ENCODE measurements at places on chromosomes 6 and 20.

- DNase-seq, result peak; percentile 8
Measured at GRCh38 chr6:52598123-52598823, 21.4 kb upstream of the TRAM2 start.

GRCh38 chr6:167573461-167574215 lies 248.8 kb downstream of the TTLL2 start:
- DNase-seq, result no peak

GRCh38 chr6:44487586-44487985 lies 100.1 kb downstream of the CDC5L start:
- no peak for DNase-seq

DNA sequence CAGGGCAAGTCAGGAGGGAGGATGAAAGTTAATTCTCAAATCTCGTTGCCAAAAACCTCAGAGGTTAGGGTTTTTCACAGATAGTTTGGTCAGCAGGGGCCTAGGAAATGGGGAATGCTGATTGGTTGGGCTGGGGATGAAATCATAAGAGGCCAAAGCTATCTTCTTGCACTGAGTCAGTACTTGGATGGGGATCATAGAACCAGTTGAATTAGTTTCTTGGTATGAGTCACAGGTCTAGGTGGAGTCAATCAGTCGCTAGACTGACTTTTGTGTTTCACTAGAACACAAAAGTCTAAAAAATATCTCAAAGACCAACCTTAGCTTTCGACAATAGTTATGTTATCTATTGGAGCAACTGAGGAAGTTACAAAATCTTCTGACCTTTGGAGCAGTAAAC lies 368.5 kb downstream of the TBC1D32 start:
- DNase-seq, result no peak

GRCh38 chr20:34163307-34163706 lies 51.3 kb upstream of the EIF2S2 start:
- DNase-seq, result no peak

DNA sequence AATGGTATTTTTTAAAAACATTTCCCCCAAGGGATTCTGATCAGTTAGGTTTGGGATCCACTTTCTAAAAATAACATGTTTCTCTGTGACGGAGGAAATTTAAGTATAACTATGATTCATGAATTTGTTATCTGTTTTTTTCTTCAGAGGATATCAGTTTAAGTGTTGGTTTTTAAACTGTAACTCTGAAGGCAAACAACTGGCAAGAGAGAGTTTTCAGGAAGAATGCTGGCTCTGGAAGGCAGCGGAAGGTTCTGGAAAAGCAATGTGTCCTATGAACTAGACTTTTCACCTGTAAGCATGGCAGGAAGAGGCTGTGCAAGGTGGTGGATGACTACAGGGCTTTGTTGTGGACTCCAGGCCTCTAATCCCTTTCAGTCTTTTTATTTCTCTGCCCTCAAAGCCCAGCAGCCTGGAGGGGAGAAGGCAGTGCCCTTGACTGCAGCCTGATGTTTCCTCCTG lies 153.1 kb downstream of the GMPR start:
- no peak for DNase-seq

- DNase-seq, result no peak
Measured at GRCh38 chr6:109877028-109878004, 100.8 kb upstream of the GPR6 start.

Data from stimulated activated CD4-positive, alpha-beta T cell treated with anti-CD3 and anti-CD28 coated beads, Interleukin-4, amount 100 ng/mL, for 1 hour (primary cell).